ENCODE measurements at places on chromosomes 5 and 9. TPM values are rescaled to one million over a fixed set of nuclear protein-coding genes. Genes with fewer than 3 reads are reported as not detected.

The PTGS1 gene
- 0.71 TPM for total RNA-seq

The NHP2 gene
- 193 TPM for total RNA-seq

The TTC23L gene
- 0.76 TPM for total RNA-seq

The PLPPR1 gene
- total RNA-seq: not detected

The NUTM2F gene
- total RNA-seq: not detected

The RASGRF2 gene
- 26.3 TPM for total RNA-seq

The FOXD4L5 gene
- 0.59 TPM for total RNA-seq

The SYK gene
- total RNA-seq: 14.8 TPM

The PCDHGB6 gene
- 13.4 TPM for total RNA-seq

All from Calu3 (cell line).